Activated naive CD8-positive, alpha-beta T cell treated with anti-CD3 and anti-CD28 coated beads, Interleukin-2, amount 50 U/mL, for 16 hours (primary cell): ENCODE measurements at places on chromosomes 13 and 19.

- no peak for DNase-seq
Observed at GRCh38 chr19:32177686-32178085, 167.7 kb upstream of the ZNF507 start.

GRCh38 chr13:110350049-110350448 is 43.0 kb downstream of the COL4A2 start:
- no peak for DNase-seq

- DNase-seq, result no peak
Observed at GRCh38 chr13:29355029-29355428, 240.5 kb downstream of the SLC7A1 start.

- DNase-seq, result no peak
Observed at GRCh38 chr13:113962975-113963374, 10.9 kb downstream of the C13orf46 start.

- no peak for DNase-seq
Observed at GRCh38 chr13:22194106-22194805, 523.4 kb downstream of the FGF9 start.

DNA sequence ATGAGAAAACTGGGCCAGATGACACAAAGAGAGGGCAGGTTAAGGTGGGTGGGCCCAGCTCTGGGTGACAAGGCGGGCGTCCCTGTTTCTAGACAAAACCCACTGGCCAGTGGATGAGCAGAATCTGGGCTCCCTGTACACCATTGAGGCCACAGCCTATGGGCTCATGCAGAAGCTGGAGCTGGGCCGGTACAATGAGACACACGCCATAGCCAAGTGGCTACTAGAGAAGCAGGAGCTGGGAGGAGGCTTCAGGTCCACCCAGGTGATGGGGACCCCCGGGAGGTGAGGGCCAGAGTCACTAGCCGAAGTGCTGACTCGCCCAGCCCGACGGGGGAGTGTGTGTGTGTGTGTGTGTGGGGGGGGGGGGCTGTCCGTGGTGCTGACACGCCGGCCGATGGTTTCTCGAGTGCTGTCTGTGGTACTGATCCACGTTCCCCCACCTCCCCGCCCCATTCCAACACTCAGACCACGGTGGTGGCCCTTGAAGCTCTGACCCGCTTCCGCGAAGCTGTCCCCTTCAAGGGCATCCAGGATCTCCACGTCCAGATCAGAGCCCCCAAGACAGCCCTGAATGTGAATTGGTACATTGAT is 24.3 kb upstream of the SHFL start:
- no peak for DNase-seq

GRCh38 chr13:74986609-74987008 is 495.4 kb downstream of the TBC1D4 start:
- DNase-seq, result no peak

GRCh38 chr19:3479177-3479833 is 1.0 kb downstream of the SMIM24 start:
- peak; percentile 21 for DNase-seq

DNA sequence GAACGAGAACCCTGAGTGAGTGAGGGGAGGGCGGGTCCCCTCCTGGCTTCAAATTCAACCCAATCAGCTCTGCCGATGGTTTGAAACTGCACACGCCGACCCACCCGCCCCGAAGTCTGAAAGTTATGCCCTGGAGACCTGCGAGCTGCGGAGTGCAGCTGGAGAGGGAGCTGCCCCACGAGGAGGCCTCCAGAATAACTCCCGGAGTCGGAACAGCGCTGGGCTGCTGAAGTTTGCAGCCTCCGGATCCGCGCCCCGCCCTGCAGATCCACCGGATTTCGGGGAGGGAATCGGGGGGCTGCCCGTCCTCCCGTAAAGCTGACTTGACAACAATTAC is 7.0 kb downstream of the POU4F1 start:
- DNase-seq, result no peak

GRCh38 chr19:489418-490196 is 6.7 kb upstream of the MADCAM1 start:
- DNase-seq, result no peak

- DNase-seq, result no peak
Observed at GRCh38 chr19:49645995-49646394, 4.0 kb downstream of the SCAF1 start.

- no peak for DNase-seq
Observed at GRCh38 chr19:7654401-7654800, 14.4 kb upstream of the RETN start.

DNA sequence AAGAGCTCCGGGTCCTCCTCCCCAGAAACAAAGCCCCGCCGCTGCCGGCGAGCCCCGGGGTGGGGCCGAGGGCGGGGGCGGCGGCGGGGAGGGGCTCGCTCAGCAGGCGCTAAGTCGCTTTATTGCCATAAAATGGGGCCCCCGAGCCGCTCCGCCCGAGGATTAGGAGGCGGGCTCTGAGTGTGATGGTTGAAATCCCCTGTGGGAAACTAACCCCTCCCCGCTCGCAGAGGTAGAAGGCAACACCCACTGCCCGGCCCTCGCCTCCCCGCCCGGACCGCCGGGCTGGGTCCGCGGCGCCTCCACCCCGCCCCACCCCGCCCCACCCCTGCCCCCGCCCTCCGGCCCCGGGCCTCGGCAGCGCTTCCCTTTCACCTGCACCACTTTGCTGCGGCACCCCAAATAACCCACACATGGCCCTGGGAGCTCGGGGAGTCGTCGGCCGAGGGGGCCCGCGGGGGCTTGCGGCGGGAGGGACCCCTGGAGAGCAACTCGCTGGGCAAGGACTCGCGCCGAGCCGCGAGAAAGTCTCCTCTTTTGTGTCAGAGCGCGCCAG is at the start of gene KLF12:
Gene KLF12 (minus strand): TSS at position 184 of the 556 bp plus-strand sequence.
- DNase-seq, result peak; percentile 83

- no peak for DNase-seq
Observed at GRCh38 chr19:57803265-57803593, 11.5 kb downstream of the ZNF552 start.

DNA sequence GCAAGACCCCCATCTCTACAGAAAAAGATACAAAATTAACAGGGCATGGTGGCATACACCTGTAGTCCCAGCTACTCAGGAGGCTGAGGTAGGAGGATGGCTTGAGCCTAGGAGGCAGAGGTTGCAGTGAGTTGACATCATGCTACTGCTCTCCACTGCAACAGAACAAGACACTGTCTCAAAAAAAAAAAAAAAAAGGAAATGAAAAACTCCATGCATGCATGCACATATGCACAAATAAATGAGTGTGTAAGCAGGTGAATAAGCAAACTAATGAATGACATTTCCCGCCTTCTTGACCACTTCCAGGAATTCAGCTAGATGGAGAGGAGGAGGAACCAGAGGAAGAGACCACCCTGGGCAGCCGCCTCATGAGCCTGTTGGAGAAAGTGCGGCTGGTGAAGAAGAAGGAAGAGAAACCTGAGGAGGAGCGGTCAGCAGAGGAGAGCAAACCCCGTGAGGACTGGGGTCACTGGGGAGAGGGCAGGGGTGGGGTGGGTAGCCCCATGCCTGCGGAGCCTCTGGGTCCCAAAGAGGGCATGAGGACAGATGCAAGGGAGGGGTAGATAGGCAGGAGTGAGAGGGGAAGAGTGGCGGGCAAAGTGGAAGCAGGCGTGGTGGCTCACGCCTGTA is 58.8 kb downstream of the RYR1 start:
- DNase-seq, result no peak

DNA sequence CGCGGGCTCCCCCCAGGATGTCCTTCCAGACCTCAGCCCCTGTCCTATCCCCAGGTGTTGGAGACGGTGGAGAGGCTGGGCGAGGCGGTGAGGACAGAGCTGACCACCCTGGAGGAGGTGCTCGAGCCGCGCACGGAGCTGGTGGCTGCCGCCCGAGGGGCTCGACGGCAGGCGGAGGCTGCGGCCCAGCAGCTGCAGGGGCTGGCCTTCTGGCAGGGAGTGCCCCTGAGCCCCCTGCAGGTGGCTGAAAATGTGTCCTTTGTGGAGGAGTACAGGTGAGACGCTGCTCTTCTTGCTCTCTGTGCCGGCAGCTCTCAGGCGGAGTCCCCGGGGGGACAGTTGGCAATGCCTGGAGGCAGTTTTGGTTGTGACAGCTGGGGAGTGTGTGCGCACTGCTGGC is 6.9 kb downstream of the TTYH1 start:
- no peak for DNase-seq

DNA sequence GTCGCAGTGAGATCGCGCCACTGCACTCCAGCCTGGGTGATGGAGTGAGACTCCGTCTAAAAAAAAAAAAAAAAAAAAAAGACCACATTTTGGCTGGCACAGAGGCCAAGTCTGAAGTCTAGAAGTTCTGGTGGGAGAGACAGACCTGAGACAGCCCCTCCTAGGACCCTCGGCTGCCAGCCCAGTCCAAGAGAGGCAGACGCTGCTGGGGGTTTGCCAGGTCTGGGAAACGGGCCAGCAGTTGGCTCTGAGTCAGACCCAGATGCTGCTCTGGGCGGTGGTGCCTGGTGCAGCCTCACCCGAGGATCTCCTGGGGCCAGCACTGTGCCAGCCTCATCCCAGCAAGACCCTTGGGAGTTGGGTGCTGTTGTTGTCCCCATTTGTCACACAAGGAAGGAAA is 5.8 kb downstream of the FCHO1 start:
- DNase-seq, result no peak

- DNase-seq, result no peak
Observed at GRCh38 chr13:26425443-26426358, 131.8 kb upstream of the WASF3 start.
